ENCODE measurements at places on chromosomes 5 and 9.

DNA sequence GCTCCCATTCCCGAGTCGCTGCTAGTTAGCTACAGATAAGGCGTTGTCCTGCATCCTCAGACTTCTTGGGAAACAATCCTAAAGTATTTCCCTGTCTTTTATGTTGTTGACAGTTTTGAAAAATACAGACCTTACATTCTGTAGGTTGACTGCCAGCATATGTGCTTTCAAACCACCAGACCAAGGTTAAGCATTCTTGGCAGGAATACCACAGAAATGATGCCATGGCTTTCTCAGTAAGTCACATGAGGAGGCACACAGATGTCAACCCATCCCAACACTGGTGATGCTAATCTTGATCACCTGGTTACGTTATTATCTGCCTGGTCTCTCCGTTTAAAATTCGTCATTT lies 871 bp downstream of the GLE1 start:
- DNase-seq, result no peak

DNA sequence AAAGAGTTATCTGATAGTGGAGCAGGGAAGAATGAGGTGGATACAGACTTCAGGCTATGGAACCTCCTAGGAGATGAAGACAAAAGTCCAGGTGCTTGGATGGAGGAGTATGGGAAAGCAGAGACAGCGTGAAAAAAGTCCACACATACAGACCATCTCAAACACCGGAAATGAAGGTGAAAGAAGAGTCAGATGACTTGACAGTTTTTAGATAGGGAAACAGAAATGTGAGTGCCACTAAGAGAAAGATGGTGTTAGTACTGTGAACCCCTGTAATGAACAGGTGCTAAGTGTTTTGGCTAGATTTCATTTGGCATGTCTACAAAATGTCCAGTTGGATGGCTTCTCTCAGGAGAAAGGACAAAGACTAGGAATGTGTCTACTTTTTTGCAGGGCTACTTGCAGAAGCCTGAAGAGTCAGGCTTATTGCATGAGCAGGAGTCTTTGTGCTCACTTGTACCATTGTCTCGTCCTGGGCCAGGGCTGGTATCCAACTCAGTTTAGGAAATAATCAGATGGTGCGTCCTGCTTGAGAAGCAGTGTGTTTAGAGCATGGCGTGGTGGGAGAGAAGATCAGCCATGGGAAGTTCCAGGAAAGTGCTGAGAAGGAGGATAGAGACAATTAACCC lies 90.6 kb upstream of the STARD4 start:
- no peak for DNase-seq

DNA sequence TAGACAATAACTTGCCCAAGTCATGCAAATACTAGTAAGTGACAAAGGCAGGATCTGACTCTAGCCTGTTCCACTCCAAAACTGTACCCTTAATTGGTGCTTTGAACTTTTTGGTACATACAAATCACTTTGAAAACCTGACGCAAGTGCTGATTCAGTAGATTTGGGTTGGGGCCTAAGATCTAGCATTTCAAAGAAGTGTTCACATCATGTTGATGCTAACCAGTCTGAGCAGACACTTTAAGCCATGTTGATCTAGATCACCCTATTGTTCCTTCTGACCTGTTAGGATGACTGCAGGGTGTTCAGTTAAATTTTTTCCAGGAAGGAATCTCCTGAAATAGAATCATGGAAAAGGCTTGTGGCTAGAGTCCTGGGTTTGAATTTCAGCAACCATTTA lies 57.7 kb upstream of the CPEB4 start:
- DNase-seq, result no peak

GRCh38 chr9:125121146-125121545 lies 22.2 kb downstream of the SCAI start:
- no peak for DNase-seq

DNA sequence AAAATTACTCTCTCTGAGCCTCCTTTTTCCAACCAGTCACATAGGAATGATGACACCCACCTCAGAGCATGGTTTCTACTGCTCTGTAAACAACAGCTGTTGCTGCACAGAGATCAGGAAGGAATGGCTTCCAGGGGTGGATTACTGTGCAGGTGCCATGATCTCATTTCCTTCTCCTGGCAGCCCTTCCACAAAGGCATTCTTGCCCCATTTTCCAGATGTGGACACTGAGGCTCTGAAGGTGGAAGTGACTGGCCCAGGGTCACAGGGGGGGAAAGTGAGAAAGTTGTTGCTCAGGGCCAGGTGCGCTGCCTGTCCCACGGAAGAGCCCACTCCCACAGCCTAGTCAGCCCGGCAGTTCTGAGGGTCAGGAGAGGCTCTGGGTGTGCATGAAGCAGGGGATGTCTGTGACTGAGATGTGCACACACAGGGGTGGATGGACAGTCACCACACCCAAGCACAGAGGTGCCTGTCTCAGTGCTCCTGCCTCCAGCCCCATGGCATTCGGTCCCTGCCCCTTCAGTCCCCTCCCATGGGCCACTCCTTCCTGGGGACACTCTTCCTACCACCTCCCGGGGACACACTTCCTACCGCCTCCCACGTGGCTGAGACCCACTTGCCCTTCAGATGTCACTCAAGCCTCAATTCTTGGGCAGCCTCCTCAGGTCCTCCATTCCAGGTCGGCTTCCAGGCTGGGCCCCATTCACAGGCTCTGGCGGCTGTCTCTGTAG lies 17.0 kb downstream of the FGFR4 start:
- DNase-seq, result no peak

DNA sequence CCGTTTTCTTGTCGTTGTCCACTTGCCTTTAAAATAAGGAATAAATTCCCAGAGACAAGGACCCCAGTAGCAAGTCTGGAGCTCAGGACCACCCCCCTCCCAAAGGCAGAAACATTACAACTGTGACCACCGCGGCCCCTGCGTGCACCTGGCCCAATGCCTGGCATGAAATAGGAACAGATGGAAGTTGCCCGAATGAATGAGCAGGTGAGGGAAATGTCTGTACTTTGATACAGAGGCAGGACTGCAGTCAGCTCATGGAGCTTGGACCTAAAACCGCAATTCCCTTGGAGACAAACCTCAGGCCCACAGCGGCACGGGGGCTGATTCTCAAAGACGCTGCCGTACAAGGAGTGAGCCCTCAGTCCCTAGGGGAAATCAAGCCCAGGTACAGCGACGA lies 55.3 kb upstream of the SARDH start:
- DNase-seq, result no peak
